ENCODE measurements at places on chromosomes 13 and 19. TPM values are rescaled to one million over a fixed set of nuclear protein-coding genes. Genes with fewer than 3 reads are reported as not detected.

HSPB6 gene
- 47.8 TPM for total RNA-seq

PSG11 gene
- not detected for total RNA-seq

DNA sequence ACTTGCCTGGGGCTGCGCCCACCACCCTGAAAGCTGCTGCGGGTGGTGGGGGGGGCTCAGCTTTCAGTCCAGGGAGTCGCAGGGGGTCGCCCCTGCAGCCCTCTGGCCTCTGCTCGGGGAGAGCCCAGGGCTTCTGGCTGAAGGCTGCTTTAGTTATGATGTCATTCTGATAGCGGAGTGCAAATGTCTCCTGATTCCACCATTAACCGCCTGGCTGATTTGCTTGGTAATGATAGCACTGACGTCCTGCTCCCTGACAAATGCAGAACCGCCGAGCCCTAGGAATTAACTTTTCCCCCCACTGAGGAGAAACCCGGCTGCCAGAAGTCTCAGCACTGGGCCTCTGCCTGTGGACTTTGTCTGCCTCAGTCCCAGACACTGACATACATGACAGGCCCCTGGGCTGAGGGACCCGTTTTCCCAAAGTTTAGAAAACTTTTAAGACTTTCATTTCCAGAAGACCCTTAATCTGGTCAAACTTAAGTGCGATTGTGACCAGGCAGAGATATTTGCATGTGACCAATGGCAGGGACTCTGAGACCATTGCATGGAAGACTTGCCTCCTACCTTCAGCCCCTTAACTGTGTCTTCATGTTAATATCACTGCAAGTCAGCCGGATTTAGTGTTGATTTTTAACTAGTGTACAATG is 142.5 kb upstream of the ZNF536 start:
- peaks cover 2% of the 10 kb centered on the region for H3K4me1 ChIP-seq
- H3K4me3 ChIP-seq = no peak overlapping the region
- no peak overlapping the region for H3K27ac ChIP-seq
- no peaks in the 10 kb centered on the region for H3K36me3 ChIP-seq
- H3K27me3 ChIP-seq = peaks cover 11% of the 10 kb centered on the region

DNA sequence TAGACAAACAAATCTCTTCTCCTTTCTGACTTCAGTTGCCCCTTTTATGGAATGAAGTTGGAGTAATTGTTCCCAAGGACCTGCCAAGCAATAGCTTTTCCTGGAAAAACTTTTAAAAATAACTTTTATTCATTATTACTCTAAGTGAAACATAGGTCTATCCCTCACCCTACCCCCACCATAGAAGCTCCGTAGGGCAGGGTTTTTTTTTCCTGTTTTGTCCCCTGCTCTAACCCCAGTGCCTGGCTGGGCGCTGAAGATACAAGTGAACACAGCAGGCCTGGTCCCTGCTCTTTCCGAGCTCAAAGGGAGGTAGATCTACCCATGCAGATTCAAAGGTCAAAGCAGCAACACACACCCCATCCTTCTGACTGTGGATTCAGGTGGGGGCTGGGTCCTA is 8.7 kb upstream of the GNG8 start:
- H3K4me1 ChIP-seq = peaks cover 3% of the 10 kb centered on the region
- no peaks in the 10 kb centered on the region for H3K27me3 ChIP-seq
- no peak overlapping the region for H3K27ac ChIP-seq
- no peak overlapping the region for H3K4me3 ChIP-seq
- no peaks in the 10 kb centered on the region for H3K36me3 ChIP-seq

- peaks cover 9% of the 10 kb centered on the region for H3K36me3 ChIP-seq
- peak overlapping the region; percentile 77 for H3K27ac ChIP-seq
- H3K4me3 ChIP-seq = no peak overlapping the region
- H3K27me3 ChIP-seq = no peaks in the 10 kb centered on the region
- peak; percentile 26 for DNase-seq
Measured at GRCh38 chr19:4373601-4374497, 26.5 kb downstream of the SH3GL1 start.

All from fibroblast of lung (primary cell).